ENCODE measurements at places on chromosomes 4 and X. TPM values are rescaled to one million over a fixed set of nuclear protein-coding genes. Genes with fewer than 3 reads are reported as not detected.
A peak's percentile ranks its signal among the peaks of the same experiment; 100 is the strongest.

- no peak for DNase-seq
Measured at GRCh38 chrX:100408713-100409609, 1.1 kb downstream of the PCDH19 start.

DNA sequence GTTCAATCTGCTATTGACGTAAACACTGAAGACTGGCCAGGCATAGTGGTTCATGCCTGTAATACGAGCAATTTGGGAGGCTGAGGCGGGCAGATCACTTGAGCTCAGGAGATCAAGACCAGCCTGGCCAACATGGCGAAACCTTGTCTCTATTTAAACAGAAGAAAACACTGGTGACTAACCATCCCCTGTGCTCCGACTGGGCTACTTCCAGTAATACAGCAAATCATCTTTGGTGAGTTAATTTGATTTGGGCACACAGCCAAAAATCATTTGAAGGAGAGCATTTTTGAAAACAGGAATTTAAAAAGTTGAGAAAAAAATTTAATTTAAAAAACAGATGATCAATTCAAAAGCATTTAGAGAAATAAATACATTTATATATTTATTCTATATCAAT lies 52.0 kb downstream of the SEC24D start:
- DNase-seq = no peak

DNA sequence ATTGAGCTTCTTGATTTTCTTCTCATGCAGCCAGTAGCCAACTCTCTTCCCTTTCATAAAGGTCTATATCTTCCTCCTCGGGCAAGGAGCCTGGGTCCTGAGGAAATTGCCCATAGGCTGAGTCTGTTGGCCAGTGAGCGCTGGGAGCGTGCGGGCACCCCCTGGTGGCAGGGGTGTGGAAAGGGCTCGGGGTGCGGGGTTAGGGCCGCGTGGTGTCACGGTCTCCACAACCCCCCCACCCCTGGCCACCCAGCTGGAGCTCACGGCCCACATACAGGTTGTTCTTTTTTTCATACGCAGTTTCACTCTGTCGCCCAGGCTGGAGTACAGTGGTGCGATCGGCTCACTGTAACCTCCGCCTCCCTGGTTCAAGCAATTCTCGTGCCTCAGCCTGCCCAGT lies 13.1 kb downstream of the RBM10 start:
- DNase-seq = no peak

GRCh38 chr4:16048619-16049419 lies 35.0 kb downstream of the PROM1 start:
- DNase-seq = no peak

- DNase-seq = no peak
Measured at GRCh38 chr4:66991521-66991920, 553.8 kb downstream of the CENPC start.

DNA sequence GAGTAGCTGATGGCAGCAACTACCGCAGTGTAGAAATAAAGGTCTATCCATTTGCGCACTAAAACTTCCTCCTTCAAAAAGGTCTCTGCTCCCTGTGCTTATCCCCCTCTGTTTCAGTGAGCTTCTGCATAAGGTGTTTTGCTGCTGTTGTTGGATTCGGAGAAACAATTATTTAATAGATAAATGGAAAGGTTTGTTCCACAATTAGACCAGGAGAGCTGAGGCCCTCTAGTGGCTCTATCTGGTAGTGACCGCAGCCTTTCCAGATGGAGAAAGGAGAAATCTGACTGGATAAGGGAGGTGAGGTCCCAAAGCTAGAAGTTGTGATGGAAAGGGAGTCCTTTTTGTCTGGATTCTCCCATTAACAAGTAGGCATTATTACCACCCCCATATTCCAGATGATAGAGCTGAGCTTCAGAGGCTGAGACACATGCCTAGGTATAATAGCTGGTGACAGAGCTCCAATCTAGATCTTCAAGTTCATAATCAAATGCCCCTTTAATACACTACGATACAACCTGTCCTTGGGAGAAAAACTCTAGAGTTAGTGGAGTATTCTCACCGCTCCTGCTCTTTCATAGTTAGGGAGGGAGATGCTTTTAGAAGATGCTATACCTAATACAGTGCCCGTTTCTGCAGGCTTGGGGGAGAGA lies 5.1 kb upstream of the GABRQ start:
- no peak for DNase-seq

DNA sequence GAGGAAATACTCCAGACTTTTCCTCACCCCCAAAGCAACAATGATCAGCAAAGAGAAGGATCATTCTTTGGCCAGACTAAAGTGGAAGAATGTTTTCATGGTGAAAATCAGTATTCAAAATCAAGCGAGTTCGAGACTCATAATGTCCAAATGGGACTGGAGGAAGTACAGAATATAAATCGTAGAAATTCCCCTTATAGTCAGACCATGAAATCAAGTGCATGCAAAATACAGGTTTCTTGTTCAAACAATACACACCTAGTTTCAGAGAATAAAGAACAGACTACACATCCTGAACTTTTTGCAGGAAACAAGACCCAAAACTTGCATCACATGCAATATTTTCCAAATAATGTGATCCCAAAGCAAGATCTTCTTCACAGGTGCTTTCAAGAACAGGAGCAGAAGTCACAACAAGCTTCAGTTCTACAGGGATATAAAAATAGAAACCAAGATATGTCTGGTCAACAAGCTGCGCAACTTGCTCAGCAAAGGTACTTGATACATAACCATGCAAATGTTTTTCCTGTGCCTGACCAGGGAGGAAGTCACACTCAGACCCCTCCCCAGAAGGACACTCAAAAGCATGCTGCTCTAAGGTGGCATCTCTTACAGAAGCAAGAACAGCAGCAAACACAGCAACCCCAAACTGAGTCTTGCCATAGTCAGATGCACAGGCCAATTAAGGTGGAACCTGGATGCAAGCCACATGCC lies 89.7 kb downstream of the TET2 start:
- DNase-seq = no peak

DNA sequence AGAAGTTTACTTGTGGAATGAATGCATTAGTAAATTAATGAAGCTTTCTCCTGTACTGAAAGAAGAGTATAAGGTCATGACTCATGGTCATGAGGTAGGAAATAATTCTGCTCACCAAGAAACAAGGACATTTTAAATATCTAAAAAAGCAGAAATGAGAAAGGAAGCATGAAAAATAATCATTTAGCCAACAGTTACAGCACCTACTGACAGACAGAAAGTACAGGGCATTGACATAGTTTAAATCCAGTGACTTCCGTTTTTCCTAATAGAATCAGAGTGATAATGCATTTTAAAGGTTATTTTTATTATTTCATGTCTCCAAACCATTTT lies 30.5 kb upstream of the ACSL1 start:
- DNase-seq = no peak

DNA sequence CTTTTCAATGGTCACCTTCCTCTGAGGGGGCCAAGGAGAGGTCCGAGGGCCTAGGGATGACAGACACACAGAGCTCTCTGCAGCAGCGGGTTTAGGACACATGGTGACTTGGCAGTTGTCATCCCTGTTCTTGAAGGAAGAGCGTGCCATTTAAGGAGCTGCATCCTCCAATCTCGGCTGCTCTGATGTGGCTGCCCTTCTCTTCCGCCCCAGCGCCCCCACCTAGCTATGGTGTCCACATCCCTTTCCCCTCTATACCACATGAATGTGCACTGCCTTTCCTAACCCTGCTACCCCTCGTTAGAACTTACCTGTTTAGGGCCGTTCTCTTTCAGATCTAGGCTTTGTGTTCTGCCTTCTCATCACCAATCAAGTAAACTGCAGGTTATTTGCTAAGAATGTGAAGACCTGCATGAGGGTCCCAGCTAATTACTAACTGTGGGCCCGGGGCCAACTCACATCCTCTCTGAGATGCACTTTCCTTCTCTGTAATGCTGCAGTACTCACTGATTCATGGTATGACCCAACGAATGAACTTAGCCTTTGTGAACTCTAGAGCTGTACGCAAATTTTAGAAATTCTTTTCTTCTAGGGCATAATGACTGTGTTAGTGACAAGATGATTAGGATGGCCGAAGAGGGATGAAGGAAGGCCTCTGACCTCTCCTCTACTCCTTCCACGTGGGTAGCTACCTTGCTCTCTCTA lies 38.2 kb downstream of the CHST7 start:
- DNase-seq = peak; percentile 54

- no peak for DNase-seq
Measured at GRCh38 chr4:60002603-60003337, 1197.4 kb upstream of the ADGRL3 start.

GRCh38 chrX:14363728-14364127 lies 165.6 kb upstream of the GLRA2 start:
- DNase-seq = no peak

- DNase-seq = no peak
Measured at GRCh38 chr4:120765260-120765680, 157.3 kb downstream of the PRDM5 start.

DNA sequence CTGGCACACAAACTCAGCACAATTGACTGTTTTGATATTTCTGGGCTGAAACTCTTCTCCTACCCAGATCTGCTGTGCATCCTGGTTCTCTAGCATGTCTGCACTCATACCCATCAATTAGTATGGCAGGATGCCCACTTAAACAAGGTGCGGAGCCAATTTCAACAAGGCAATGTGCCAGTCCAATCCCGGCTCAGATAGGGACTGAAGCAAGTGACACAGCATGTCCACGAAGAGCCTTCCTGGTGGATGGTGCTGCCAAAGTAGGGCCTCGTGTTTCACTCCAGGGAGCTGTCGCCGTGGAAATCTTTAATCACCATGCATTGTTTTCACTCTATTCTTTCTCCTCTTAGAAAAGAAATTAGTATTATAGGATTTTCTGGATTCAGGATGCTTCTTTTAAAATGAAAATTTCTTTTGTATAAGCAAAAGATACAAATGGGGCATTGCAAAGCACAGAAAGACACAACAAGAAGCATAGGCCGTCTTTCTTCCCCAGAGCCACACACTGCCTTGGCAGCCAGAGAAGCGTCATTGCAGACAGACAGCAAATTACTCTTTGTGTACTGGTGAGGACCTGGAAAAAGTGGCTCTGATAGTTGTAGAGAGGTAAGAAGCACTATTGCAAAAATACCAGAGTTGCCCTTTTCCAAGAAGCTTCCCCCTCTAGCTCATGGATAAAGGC lies 40.6 kb upstream of the LSM6 start:
- DNase-seq = peak; percentile 20

- no peak for DNase-seq
Measured at GRCh38 chr4:165744370-165744769, 128.7 kb upstream of the TLL1 start.

- no peak for DNase-seq
Measured at GRCh38 chr4:26515936-26516335, 25.7 kb upstream of the CCKAR start.

GRCh38 chr4:153823483-153823882 lies 34.6 kb upstream of the SFRP2 start:
- no peak for DNase-seq

DNA sequence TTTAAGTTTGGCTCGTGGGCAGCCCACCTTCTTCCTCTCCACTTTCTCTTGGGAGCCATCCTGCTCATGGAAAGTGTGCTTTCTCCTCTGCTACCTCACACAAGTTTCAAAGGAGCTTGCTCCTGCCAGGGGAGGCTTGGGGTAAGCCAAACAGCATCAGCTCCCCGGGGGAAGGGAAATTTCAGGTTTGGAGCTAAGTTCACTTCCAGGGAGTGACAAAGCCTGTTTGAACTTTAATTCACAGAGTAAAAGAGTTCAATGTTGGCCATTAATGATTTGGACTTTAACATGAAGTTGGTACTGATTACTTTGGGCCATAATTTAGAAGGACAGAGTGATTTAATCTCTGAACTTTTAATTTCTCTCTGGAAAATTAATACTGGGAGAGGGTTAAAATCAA lies 4.7 kb upstream of the PGRMC2 start:
- DNase-seq = no peak

GRCh38 chr4:142282870-142283431 lies 563.1 kb downstream of the INPP4B start:
- peak; percentile 4 for DNase-seq

DNA sequence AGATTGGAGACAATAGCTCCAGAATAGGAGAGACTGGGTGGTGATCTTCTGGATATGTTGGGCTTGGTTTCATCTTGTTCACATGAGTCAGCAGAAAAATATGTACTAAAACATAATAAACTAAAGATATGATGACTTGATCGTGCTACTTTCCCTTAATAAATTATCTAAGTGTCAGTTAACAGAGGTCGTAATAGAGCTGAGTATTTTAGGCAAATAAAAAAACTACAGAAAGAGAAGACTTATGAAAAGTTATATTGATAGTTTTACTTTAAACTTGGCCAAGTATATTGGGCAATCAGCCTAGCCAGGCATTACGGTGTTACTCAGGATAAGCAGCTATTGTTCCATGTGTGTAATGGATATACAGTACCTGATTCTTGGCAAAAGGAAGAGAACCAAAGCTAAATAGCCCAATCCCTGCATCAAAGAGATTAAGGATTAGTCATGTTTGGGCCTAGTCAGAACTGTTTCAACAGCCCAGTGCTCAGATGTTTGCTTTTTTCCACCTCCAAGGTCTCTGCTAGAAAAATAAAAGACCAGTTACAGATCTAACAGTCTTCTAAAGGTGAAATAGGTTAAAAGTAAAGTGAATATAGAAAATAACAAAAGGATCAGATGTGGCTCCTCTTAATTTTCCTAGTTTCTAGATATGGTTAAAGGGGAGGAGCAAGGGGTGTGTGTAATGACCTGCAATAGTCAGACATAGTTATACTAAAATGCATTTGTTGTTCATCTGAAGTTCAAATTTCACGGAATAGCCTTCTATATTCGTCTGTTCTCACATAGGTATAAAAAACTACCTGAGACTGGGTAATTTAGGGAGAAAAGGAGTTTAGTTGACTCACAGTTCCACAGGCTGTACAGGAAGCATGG lies 262.6 kb downstream of the ADGRL3 start:
- no peak for DNase-seq

The SSX3 gene
- polyA plus RNA-seq = not detected

The SULT1B1 gene
- polyA plus RNA-seq = 2.5 TPM

The IL2RG gene
- polyA plus RNA-seq = 197 TPM

The USP51 gene
- 2.1 TPM for polyA plus RNA-seq

The MAGEA1 gene
- polyA plus RNA-seq = not detected

The SLC6A14 gene
- polyA plus RNA-seq = 0.09 TPM

All from thymus (tissue), 14 donors.